ENCODE measurements at places on chromosomes 7 and 10.

DNA sequence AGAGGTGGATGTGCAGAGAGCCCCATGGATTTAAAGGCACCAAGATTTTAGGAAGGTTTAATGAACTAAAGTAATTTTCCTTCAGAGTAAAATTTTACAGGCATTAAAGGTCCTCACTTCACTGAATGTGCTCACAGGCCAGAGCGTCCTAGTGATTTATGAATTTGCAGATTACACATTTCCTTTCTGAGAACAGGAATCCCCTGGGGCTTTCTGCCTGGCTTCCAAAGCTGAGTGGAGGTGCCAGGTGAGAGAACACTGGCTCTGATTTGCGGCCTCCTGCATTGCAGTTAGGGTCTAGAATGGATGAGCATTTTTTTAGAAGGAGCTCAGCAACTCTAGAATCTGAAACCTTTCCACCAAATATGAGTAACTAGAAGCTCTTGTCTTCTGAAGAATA lies 194.3 kb downstream of the SORCS3 start:
- DNase-seq = no peak

DNA sequence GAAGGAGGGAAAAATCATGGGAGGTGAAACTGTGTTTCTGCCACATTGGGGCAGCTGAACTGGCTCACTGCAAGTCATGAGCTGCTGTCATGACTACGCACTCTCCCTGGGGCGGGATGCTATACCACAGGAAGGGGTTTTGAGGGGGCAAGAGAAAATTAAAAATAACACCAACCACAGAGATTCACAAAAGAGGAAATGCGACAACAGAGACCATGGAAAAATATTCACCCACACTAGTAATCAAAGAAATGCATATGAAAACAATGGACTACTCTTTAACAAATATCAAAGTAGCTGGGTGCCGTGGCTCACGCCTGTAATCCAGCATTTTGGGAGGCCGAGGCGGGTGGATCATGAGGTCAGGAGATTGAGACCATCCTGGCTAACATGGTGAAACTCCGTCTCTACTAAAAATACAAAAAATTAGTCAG lies 65.2 kb upstream of the TM9SF3 start:
- DNase-seq = no peak

DNA sequence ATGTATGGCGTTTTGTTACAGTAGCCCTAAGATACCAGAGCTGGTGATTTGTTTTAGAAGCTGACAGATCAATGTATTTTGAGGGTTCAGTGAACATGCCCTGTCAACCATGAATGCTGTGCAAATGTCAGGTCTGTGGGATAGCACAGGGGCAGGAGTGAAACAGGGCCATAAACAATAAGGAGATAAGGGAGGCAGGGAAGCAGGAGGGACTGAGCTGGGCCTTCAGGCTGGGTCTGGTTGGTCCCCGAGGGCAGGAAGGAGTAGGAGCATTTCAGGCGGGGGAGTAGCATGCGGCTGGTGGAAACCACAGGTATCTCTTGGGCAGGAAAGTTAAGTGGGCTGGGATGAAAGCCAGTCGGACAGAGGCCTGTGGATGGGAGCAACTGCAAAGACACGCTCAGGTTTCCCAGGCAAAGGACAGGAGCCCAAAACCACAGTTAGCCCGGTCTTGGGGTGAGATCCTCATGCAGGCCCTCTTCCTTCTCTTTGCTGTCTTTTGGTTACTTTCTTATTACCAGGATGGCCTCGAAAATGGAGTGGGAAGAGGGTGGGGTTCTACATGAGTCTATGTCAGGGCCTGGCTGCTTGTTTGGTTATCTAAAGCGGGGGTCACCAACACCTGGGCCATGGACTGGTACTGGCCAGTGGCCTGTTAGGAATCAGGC lies 69.5 kb upstream of the SEPHS1 start:
- no peak for DNase-seq

GRCh38 chr10:120828763-120829319 lies 22.3 kb upstream of the WDR11 start:
- no peak for DNase-seq

- no peak for DNase-seq
Observed at GRCh38 chr7:77455321-77455720, 39.2 kb upstream of the GSAP start.

- no peak for DNase-seq
Observed at GRCh38 chr7:11548532-11548931, 283.5 kb downstream of the THSD7A start.

GRCh38 chr7:24442170-24442777 lies 131.0 kb upstream of the PALS2 start:
- DNase-seq = no peak

- DNase-seq = peak; percentile 64
Observed at GRCh38 chr7:39950473-39951225, 593 bp downstream of the CDK13 start.

GRCh38 chr7:34143402-34143801 lies 238.1 kb downstream of the BMPER start:
- peak; percentile 60 for DNase-seq

DNA sequence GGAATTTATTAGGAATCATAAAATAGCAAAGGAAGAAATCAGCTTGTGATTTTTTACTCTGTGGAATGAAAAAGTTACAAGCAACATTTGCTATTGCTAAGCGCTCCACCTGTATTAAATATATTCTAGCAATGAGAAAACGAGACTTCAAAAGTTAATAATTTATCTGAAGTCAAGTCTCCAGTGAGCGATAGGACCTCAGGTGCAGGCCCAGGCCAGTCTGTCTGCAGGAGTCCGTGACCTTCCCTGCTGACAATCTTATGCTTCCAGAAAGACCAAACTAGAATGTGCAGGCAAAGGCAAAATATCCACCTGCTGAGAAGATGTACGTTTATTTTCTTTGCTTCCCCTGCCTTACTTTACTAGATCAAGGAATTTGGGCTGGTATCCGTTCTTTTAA lies 22.7 kb downstream of the MRC1 start:
- no peak for DNase-seq

- DNase-seq = peak; percentile 93
Observed at GRCh38 chr10:57917019-57917418, 350.7 kb downstream of the IPMK start.
